Epithelial cell of proximal tubule (primary cell): ENCODE measurements at places on chromosomes 1 and 21.

- no peak for DNase-seq
Observed at GRCh38 chr1:219039017-219039681, 134.5 kb upstream of the LYPLAL1 start.

GRCh38 chr1:2520206-2520605 is 6.2 kb downstream of the PANK4 start:
- DNase-seq, result no peak

- no peak for DNase-seq
Observed at GRCh38 chr1:220366269-220366668, 94.0 kb upstream of the RAB3GAP2 start.

DNA sequence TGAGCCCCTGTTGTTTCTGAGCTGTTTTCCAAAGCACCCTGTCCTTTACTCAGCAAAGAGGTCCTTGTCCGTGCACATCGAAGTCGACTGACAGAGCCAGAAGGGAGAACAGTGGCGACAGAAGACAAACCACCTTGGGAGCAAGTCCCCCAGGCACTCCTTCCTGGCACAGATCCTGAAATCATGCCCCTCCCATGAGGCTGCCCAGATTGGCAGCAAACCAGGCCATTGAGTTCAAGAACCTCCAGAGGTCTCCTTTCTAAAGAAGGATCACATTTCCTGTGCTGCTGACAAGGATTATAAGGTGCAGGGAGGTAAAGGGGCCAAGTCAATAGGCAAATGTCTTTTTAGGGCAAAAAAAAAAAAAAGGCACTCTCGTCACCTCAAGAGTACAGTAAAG is 84.7 kb upstream of the HIVEP3 start:
- DNase-seq, result no peak
